ENCODE measurements at places on chromosomes 2 and 18.

DNA sequence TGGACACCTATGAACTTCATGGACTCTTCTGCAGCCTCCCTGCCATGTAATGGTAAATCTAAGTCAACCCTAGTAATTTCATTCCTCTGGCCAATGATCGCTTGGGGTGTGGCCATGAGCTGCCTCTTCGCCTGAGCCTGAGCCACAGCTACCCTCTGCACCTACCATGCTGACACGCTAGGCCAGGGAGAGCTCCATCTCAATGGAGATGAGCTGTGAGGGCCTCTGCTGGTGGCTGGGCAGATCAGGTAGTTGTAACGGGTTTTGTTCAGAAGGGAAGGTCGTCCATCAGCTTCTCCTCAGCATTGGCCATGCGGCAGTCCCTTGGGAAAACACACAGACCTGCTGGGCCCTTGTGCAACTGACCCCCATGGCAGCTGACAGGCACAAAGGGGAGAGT is 24.4 kb downstream of the MPHOSPH10 start:
- no peak for DNase-seq

DNA sequence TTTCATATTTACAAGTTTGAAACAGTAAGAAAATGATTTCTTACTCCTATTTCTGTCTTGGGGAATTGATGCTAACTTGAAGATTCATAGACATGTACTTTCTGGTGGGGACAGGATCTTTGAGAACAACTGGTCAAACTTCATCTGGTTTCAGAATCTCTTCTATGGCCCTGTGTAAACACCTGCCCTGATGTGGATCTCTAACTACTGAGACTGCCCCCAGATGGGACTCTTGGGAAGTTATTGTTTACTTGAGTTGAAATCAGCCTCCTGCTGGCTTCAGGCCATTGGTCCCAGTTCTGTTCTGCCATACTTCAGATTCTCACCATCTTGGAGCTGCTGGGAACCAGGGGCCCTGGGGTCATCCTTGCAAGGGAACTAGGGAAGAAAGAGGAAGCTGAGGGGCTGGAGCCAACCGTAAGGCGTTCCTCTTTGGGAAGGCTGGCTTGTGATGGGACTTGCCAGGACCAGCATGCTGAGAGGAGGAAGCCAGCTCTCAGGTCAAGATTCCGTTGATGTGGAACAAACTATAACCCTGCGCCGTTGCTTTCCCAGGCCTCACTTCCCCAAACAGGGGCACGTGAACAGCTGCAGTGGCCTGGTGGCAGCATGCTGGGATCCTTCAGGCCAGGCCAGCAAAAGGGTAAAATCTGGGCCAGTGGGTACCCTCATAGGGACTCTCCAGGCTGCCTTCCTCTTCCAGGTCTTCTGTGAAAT is 135.5 kb upstream of the CXCR4 start:
- DNase-seq = no peak

DNA sequence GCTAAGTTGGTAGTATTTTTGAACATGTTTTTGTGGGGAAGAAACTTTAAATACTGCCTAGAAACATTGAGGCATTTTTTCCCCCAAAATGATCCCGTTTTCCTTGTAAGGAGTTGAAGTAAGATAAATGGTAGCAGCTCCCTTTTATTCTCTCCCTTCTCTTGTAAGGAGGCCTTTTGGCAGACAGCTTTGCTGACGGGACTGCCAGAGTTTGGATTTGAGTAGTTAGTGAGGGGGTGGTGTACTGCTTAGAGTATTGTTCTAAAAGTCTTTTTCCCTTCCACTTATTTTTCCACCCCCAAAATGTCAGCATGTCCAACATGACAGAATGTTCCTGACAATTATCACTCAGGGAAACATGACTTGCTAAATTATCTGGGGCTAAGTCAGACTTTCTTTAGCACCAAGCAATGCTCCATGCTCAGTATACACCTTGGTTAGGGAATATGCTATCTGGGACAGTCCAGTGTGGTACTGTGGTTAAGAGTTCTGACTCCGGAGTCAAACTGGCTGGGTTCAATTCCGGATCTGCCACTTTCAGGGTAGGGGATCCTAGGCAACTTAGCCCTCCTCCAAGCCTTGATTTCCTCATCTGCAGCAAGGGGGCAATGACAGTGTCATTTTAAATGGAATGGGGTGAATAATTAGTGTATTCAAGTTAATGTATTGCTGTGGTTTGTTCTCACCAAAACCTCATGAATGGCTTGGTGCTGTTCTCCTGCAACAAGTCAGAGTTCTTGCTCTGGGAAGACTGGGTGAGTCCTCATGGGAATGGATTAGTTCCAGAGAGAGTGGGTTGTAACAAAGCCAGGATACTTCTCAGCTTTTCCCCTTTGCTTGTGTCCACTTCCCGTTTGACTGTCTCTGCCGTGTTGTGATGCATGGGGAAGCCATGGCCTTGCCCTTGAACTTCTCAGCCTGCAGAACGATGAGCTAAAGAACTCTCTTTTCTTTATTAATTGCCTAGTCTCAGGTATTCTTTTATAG is 116.2 kb downstream of the TANC1 start:
- no peak for DNase-seq

DNA sequence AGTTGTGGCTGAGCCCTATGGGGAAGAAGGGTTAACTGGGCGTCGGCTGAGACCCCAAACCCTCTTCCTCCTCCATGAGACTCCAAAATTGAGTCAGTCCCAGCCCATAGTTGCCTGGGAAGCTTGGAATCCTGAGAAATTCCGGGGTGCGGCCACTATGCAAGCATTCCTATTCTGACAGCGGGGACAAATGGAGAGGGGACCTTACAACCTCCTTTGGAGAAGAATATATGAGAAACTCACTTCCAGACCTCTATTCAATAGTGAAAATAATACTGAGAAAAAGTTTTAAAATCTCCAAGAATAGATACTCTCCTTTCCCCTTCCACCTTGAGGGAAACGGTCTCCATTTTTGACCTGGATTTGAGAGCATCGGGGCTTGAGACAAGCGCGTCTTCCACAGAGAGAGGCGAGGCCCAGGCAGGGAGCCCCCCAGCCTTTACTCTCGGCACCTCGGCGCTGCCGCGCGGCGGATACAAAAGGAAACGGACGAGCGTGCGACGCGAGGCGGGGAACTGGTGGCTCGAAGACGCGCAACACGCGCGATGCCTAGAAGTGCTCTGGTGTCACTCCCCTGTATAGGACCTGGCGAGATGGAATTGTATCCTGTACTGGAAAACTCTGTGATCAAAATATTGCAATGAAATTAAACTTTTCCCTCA is 11.1 kb downstream of the NR4A2 start:
- no peak for DNase-seq

DNA sequence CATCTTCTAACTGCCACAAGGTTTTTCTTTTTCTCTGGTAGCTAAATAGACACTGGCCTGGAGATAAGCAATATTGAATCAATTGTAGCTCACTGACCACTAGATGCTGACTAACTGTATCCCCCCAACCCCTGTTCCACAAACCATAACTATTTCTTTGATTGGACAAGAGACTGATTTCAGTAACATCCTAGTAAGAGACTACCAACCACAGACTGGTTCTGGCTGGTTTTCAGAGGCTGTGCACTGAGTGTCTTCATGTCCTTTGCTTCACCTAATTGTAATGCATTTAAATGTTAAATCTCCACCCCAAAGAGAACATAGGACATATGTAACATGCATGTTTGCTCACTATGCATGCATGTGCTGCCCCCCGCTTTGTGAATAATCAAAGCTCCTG is 3.2 kb upstream of the AAK1 start:
- DNase-seq = no peak

DNA sequence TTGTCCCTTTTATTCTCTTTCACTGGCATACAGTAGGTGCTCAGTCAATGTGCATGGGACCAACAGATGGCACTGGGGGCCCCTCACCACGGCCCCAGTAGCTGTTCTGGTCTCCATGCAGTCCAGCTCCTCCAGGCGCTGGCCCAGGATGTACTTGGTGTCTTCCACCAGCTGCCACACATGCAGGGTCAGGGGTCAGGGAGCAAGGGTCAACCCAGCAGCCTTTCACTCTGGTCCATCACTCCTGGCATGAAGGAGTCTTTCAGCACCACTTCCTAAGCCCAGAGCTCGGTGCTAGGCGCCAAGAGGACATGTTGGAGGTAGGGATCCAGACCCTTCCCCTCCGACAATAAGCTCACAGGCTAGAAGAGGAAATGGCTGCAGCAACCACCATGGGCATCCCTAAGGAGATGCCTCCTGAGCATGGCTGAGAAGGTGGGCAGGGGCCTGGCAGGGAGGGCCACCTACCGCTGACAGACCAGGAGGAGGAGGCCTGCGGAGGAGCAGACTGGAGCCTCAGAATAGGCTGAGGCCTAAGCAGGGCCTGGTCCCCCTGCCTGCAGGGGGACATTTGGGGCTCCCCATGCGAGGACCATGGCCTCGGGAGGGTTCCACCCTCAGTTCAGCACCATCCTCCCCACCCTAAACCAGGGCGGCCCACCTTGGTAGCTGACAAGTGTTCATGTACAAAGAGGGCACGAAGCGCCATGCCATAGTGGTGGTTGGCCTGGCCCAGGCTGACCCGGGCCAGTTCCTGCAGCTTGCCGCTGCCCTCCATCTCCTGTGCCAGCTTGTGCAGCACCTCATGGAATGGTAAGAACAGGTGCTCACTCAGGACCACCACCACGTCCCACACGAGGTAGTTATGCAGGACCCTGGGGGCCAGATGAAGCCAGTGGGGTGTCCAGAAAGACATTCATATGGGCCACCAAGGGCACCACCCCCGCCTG is 10.2 kb downstream of the ALPG start:
- DNase-seq = no peak

DNA sequence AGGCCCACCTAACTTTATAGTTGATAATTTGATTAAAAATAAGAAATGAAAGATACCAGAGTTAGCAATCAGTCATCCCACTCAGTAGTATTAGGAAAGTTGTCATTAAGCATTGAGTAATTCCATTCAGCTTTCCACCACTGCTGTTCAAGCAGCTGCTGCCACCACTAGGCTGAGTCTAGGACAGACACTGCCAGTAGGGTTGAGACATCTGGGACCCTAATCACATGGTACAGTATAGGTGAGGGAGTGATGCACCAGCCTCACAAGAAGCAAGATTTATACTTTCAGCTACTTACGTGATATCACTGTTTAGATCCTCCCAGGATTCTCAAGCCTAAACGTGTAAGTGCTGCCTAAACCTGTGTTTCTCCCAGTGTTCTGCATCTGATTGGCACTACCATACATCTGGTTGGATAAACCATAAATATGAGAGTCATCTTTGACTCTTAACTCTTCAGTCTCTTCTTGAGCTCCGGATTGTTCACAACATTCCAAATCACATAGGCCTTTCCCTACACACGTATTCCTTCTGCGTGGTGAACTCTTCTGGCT is 3.2 kb downstream of the UBXN4 start:
- DNase-seq = no peak

GRCh38 chr2:222753251-222753824 is 81.9 kb downstream of the MOGAT1 start:
- DNase-seq = peak; percentile 30

DNA sequence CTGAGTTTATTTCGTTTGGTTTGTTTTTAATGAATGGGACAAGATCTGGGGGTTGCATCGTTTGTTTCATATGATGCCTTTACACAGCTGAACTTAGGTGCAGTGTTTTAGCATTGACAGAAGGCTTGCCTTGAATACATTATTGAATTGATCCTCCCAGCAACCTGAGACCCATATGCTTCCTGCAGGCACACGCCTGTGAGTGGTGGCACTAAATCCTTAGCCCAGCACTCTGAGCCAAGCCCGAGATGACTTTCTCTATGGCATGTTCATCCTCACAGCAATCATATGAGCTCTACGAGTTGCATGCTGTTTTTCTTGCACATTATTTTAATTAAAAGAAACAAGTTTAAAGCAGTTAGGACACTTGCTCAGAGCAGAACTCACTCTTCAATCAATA is 47.8 kb upstream of the AGAP1 start:
- no peak for DNase-seq

GRCh38 chr2:191970867-191971266 is 124.0 kb upstream of the CAVIN2 start:
- DNase-seq = no peak

DNA sequence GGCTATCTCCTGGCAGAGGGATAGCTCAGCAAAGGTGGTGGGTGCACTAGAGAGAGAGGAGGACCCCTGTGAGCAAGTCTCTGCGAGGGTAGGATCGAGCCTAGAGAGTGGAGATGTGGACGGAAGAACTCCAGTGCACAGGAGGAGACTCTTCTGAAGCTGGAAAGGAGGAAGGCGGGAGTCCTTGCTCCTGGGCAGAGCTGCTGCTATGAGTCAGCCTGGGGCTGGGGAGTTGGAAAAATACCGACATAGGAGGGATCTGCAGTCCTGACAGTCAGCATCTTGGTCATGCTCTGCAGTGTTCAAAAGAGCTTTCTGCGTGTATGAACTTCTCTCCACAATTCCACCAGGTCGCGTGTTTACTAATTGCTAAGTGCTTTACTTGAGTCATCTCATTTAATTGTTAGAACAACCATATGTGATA is 233.8 kb downstream of the LDLRAD4 start:
- no peak for DNase-seq

- DNase-seq = no peak
Observed at GRCh38 chr2:117086174-117086942, 728.1 kb upstream of the DDX18 start.

DNA sequence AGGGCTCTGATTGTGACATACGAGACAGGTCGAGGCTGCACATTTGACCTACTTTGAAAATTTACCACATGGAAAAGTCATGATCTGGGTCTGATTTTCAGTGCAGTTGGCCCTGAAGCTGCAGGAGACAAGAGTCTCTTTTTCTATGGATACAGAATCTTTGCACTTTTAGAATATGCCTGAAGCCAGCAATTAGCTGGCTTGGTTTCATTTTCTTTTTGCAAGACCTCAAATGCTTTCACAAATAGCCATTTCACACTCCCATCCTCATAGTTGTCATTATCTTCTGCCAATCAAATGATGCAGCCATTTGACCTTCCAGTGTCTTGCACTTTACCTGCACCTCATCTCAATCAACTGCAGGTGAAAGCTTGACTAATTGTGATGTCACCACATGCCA is 59.0 kb downstream of the GPR39 start:
- DNase-seq = no peak

DNA sequence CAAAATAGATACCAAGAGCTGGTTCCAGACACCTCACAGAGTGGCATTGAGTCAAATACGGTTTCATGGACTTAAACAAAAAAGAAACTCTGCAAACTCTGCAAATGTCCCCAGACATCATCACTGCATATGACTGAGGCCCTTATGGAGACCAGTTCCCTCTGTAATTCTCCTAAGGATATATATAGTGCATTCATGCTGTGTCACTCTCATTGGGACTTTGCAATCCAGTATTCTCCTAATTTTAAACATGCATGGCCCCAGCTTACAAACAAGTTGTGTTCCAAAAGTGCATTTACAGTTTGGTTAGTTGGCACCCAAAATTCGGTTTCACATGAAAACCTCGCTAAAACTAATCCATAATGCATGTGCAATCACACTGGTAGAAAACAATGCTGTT is 18.6 kb upstream of the INO80C start:
- no peak for DNase-seq

DNA sequence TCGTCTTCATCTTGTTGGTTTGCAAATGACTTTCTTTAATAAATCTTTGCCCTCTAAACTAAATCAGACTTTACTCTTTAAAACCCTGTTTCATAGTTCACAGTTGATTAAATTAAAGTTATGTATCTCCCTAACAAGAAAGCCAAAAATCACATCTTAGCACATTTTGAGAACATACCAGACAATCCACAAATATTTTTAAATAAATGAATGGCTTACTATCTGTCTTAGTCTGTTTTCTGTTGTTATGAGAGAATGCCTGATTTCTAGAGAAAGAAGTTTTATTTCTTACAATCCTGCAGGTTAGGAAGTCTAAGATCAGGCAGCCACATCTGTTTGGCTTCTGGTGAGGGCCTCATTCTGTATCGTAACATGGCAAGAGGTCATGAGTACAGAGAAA is 1090.2 kb upstream of the PIK3C3 start:
- no peak for DNase-seq

GRCh38 chr2:133641497-133641896 is 73.2 kb upstream of the NCKAP5 start:
- DNase-seq = no peak
